ENCODE measurements at places on chromosomes 13 and 19.

- no peak for DNase-seq
Observed at GRCh38 chr19:35483089-35483488, 7.2 kb downstream of the KRTDAP start.

DNA sequence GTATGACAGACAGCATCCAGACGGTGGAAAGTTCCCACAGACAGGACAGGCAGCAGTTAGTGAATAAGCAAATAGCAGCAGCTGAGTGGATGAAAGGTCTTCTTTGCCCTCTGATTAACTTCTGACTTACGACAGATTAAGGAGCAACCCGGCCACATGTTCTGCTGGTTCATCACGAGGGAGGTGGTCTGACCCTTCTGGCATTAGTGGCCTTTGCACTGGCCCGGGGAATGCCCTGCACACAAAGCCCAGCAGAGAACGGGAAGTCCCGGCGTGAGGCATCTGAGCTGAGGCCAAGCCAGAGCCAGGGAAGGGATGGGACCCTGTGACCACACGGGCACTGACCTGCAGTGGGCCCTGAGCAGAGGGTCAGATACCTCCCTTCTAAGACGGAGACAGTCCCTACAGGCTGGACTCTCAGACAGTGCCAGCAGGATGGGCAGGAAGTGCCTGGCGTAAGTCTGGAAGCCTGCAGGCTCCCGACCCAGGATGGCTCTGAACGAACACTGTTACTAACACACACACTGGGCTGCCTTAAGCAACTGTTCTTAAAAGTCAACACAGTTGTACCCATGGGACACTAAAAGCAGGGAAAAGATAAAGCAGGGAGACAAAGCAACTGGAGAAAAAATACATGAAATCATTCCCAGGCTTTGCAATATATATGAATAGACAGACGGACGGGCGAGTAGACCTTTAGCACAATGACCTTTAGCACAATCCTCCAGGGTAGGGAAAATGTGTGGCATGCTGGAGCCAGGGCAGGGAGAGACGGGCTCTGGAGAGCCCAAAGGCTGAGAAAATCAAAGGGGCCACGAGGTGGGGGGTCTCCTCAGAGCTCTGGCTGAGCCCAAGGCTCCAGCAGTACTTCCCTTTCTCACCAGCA, 6.3 kb downstream of the C19orf12 start:
- DNase-seq: no peak

DNA sequence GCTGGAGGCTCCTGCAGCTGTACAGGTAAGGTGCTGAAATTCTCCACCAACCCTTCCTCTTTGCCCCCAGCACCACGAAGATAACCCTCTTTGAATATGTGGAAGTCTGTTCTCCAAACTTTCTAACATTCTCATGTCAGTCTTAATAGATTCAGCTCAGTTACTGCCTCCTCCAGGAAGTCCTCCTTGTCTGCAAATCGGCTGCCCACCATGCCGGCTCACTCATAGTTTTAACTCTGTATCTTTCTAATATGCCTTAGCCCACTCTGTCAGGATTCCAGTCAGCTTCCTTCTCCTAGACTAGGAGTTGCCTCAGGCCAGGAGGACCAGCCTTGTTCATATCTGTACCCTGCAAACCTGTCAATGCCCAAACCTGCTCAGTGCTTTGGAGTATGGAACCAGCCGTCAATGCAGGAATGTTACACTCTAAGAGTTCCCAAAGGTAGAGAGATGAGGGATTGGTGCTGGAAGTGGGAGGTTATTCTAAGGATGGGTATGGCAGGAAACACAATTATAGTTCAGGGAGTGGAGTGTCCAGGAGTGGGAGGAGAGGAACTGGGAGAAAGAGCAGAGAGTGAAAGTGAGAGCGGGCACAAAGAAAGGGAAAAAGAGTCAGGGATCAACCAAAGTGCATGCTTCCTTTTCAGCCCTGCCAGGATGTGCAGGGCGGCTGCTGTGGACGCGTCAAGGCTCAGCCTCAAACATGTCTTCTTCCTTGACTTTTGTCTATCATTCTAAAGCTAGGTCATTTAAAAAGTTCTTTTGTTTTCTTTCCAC, 38.0 kb upstream of the ALOX5AP start:
- no peak for DNase-seq

- DNase-seq: peak; percentile 55
Observed at GRCh38 chr13:110874508-110874960, 40.3 kb downstream of the ANKRD10 start.

DNA sequence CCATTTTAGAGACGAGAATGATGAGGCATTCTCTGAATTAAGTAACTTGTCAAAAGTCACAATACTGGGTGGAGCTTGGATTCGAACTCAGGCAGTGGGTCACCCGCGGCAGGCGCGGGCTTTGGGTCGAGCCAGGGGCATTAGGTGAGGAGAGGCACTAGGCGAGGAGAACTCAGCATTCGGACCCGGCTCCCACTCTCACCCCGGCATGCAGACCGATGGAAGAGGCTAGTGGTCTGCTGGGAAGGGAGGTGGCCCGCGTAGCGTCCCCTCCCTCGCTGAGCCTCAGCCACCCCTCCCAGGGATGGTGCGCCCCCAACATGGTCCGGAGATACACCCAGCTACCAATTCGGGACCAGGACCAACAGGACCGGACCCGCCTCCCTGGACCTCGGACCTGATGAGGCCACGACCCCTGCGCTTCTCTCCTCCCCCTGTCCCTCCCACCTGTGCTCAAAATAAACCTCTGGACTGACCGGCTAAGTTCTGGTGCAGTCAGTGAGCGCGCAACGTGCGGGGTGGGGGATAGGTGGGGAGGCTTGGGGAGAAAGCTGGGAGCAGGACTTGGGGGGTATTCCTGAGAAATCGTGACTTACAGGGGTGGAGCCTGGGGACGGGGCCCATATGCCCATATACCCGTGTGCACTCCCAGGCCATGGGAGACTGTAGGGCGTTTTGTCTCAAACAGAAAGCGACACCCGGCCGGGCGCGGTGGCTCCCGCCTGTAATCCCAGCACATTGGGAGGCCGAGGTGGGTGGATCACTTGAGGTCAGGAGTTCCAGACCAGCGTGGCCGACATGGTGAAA, 1.3 kb upstream of the SNAPC2 start:
- no peak for DNase-seq

- DNase-seq: no peak
Observed at GRCh38 chr13:59280297-59280696, 883.4 kb downstream of the DIAPH3 start.

GRCh38 chr19:48722196-48722708, 2.7 kb upstream of the MAMSTR start:
- no peak for DNase-seq

DNA sequence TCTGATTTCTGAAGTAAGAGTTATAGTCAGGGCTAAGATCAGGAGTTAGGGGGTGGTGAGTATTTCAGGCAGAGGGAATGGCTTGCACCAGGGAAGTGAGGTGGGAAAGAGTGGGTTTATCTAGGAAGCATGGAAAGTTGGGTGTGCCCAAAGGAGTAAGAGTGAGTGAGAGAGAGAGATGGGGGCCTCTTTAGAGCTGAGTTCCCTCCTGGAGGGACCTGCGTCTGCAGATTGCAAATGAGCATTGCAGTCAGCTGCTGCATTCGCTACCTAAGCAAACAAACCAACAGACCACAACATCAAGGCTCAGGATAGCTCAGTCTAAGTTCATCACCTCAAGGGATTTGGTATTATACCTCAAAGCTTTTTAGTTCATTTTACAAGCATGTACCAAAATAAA, 405.8 kb downstream of the FGF9 start:
- DNase-seq: no peak

- no peak for DNase-seq
Observed at GRCh38 chr19:6958791-6959190, 62.4 kb downstream of the MBD3L2B start.

DNA sequence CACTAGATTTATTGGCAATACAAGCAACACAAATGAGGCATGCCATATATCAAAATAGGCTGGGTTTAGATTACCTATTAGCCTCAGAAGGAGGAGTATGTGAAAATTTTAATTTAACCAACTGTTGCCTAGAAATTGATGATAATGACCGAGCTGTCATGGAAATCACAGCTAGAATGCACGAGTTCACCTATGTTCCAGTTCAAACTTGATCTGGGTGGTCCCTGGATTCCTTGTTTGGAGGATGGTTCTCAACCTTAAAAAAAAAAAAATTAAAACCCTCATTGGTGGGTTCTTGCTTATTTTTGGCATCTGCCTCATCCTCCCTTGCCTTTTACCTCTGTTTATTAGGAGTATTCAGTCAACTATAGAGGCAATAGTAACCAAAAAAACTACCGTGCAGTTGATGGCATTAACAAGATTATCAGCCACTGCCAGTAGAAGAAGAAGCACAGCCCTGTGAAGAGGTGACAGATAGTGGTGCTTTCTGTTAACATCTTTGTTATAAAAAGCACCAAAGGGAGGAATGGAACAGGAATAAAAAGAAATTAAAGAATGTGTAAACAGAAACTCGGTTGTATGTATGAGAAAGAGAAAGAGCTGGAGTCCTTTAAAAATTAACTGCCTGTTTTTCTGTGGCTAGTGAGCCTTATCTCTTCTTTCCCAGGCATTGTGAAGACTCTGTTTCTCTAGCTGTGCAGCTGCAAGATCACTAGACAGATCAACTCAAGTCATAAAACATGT, 106.4 kb downstream of the ZNF429 start:
- no peak for DNase-seq

DNA sequence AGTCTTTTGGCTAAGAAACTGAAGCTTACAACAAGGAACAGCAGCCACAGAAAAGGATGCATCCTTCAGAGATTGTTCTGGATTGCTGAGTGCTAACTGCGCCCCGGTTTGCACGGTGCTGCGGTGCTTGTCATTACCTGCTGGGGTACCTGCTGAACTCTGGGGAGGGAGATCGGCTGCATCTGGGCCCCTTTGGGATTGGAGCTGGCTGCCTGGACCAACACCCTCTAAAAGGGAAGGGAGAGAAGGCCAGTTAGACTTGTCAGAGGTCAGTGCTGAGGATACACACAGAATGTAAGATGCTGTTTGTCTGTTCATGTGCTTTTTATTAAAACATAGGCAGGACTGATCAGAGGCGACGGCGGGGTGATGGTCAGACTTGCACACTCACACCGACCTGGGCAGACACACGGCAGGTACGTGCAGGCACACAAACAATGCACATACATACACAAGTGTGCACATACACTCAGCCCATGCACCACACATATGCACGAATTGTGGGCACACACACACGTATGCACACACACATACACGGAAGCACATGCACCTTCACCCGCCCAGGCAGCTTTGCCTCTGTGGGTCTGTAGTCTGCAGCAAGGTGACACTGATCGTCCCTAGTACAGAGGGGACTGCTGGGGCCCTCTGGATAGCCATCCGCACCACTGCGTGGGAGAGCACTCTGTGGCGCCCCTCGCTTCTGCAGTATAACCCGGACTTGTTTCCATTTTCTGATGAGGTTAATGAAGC, 66.1 kb downstream of the RFX2 start:
- DNase-seq: no peak

- no peak for DNase-seq
Observed at GRCh38 chr19:46030812-46031550, 8.1 kb upstream of the PGLYRP1 start.

DNA sequence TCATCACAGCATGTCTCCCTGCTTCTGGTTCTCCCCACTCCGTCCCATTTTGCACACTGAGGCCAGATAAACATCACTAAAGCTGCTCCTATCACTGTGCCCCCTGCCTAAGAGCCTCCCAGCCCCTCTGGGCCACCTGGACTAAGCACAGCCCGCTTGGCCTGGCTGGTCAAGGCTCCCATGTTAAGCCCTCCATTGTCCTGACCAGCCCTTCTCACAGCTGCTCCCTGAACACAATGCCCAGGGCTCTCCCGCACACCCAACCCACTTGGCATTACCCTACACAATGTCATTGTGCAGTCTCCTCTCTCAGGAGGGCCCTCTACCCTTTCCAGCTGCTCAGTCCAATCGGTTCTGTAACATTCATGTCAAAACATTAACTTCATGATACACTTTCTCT, 133.4 kb downstream of the NUFIP1 start:
- DNase-seq: no peak

DNA sequence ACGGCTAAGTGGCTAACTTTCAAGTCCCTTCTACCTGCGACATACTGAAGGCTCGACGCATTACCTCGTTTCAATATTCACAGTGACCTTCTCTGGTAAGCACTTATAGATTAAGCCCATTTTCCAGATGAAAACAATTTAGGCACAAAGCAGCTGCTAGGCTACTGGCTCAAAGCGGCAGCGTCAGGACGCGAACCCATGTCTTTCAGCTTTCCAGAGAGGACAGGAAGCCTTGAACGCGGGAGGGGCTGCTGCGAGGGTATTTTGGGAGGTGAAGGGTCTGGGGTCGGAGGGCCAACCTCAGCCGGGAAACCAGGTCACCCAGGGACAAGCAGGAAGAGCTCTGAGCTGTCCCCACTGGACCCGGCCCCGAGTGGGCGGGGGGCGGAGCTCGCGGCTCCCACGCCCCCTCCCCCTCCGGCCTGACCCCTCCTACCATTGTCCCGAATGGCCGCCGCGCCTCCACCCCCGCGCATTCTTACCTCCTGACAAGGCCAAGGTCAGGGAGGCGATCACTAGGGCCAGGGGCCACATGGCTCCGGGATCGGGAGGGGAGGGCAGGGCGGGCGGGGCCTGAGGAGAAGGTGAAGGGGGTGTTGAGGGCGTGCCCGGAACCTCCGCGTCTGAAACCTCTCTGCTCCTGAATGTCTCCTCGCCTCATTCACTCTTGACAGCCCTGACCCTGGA, at the start of gene KLK13:
Gene KLK13, minus strand, starts transcription at position 559 of the 687 bp plus-strand sequence. Its CDS starts 25 bp downstream, at position 534.
- peak; percentile 1 for DNase-seq

DNA sequence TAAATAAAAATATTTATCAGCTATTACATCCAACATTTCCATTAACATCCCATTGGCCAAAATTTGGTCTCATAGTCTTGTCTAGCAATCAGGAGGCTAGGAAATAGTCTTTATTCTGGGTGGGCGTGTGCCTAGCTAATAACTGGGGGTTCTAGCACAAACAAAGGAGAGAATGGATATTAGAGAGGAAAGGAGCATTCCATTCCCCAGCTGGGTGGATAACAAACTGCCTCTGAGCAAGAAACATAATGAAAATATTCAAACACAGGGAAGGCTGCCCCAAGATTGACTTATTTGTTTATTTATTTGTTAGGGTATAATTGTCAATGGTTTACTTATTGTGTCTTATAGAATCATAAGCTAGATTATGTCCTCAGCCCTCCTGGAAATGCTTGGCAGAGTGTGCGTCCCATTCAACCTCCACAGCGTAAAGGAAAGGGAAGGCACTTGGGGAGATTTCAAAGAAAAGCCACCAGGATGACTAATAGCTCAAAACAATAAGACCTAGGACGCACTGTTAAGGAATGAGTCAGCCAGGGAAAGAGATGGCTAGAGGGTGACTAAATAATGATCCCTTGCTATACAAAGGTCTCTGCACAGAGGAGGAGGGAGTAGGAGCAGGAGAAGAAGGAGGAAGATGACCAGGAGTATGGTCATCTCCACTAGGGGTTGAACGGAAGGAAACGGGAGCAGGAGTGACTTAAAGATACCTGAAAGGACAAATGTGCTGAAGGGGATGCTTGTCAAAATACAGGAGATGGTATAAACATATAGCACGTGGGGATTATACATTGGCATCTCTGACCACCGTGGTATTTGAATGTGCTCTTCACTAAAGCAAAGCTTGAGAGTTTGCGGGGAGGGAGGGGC, 23.5 kb upstream of the USP12 start:
- no peak for DNase-seq
